ENCODE measurements at places on chromosomes 12 and 14.
A peak's percentile ranks its signal among the peaks of the same experiment; 100 is the strongest.

DNA sequence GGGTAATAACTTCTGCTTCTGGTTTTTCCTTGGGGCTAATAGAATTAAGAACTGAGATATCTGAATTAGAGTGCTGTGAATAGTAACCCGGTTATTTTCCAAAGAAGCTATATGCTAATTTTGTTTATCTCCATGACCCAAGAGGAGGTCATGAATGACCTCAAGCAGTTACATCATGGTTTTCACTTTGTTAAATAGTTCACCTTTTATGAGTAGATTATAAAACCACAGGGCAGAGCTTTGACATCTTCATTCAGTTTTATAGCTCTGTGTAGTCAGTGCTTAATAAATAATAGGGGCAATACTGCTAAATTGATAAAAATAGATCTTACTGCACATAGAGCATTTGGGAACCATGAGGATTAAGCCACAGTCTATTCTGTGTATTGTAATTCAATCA lies 462.2 kb downstream of the LRIG3 start:
- no peak for DNase-seq

DNA sequence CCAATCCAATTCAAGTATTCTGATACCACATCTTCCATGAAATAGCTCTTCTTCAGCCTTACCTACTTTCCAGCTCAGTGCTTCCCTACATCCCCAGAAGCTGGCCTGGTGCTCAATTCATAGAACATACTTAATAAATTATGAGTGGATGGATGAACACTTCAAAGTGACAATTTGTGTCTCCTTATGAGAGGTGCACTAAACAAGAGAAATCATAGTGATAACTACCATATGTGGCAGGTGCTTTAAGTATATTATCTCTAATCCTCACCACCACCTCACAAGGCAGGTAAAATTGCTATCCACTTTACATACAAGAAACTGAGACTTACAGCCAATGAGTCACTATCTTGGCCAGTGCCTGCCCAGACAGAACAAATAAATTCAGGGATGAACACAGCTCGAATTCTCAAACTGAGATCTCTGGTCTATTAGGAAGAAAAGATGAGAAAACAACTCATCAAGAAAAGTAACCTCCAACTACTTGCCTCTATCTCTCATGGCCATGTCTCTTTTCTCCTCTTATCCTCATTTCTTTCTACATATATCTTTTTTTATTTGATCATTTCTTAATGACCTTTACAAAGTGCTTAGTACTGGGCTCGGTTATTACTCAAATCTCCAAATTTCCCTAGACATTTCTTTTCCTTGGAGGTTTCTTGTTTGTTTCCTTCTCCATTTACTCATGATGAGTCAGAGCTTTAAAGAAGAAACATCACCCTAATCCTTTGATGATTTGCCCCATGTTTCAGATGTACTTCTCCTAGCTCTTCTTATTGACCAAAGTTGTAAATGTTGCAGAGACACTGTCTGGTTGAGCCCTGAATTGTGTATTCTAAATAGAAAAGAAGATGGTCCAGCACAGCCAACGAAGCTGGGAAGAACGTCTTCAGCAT lies 161.5 kb downstream of the RPS29 start:
- no peak for DNase-seq

DNA sequence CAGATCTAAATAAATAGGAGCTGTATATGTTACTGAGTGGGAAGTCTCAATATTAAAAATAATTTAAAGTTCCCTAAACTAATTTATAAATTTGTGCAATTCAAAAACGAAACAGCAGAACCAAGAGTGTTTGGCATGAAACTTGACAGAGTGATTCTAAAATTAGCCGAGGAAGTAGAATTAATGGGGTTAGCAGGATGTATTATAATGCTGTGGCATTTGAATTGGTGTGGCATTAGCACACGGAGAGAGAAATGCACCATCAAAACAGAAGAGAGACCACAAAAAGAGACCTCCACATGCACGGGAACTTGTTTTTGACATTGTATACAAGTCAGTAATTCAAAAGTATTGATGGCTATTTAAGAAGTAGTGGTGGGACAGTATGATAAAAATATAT lies 366.0 kb upstream of the RGS6 start:
- no peak for DNase-seq

- DNase-seq: no peak
Measured at GRCh38 chr14:38623661-38624060, 367.8 kb upstream of the CLEC14A start.

DNA sequence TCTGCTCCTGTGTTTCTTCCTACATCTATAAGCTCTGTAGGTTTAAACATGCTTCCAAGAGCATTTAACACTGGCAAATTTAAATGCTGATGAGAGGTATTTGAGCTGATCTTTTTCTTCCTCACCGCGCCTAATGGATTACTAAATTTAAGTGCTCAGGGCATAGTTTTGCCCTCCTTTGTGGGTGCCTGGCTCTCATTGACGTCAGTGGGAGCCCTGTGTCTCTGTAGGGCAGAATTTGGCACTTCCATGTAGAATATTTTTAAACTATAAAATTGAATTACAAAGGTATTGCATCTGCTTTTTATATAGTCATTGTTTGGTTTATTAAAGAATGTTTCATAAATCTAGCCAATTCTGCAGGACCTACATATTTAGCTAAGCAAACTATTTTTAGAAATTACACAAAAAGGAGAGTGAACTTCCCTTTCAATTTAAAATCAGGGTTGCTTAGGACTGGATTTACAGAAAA lies 444.8 kb downstream of the AEBP2 start:
- peak; percentile 43 for DNase-seq

All from fibroblast of gingiva (primary cell).